ENCODE measurements at places on chromosomes 6 and 20.
A peak's percentile ranks its signal among the peaks of the same experiment; 100 is the strongest.

DNA sequence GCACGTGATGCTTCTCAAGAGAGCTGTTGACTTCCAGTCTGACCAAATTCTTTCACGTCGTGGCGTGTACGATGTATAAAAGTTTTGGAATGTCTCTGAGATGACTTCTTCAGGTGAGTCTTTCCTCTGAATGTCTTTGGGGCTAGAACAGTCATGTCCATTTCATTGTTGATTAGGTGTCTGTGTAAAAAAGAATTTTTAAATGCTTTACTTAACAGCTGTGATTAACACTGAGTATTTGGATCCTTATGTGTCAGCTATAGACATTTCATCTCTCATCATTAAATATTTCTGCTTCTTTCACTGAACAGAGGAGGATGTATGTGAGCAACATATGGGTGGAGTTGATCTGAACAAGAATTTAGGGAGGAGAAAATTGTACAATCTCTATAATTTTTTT lies 29.3 kb upstream of the KIF13A start:
- no peak for DNase-seq

DNA sequence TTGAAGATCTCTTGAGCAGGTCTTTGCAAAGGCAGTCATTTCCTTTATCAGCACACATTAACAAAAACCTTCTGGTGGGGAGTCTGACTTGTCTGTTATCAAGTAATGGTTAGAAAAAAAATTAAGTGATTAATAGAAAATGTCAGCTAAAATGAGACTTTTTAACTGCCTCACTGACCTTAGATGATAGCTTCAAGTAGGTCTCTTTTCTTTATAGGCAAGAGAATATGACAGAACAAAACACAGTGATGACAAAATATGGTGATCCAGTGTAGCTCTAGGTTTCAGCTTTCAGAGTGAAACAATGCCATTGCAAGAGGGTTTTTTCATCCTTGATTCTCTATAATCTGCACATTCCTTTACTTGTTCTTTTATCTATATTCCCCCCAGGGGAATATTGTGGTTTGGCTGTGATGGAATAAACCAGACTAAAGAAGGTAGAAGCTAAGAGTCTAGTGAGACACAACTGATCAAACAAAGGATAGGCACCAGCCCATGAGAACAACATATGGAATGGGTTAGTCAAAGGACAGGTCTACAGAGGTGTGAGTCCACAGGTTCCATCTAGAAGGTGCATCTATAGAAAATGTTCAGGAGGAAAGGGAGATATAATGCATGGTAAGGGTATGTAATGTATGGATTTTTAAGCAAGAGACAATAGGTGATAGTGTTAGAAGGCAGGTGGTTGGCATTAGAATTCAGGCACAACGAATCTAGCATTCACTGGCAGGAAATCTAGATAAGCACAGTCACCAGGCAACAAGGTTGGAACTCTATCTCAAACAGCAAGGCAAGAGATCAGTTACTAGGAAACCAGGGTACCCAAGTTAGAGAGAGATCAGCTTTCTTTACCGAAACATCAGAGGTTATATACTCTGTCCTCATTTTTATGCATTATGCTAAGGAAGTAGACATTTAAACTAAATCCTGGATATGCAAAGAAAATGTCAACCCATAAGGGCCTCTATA lies 228.9 kb upstream of the SMLR1 start:
- no peak for DNase-seq

GRCh38 chr20:286508-286907 lies 4.0 kb downstream of the C20orf96 start:
- no peak for DNase-seq

DNA sequence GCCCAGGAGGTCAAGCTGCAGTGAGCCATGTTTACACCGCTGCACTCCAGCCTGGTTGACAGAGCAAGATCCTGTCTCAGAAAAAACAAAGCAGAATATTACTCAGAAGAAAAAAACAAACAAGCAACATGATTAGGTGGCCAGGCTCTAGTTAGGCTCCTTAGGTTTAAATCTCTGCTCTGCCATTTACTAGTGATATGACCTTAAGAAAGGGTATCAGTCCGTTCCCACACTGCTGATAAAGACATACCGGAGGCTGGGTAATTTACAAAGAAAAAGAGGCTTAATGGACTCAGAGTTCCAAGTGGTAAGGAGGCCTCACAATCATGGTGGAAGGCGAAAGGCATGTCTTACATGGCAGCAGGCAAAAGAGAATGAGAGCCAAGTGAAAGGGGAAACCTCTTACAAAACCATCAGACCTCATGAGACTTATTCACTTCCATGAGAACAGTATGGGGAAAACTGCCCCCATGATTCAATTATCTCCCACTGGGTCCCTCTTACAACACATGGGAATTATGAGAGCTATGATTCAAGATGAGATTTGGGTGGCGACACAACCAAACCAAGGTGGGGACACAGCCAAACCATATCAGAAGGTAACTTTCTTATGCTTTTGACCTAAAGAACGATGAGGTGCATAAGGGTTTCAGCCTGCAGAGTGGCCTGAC lies 2.4 kb upstream of the LTV1 start:
- DNase-seq, result no peak

DNA sequence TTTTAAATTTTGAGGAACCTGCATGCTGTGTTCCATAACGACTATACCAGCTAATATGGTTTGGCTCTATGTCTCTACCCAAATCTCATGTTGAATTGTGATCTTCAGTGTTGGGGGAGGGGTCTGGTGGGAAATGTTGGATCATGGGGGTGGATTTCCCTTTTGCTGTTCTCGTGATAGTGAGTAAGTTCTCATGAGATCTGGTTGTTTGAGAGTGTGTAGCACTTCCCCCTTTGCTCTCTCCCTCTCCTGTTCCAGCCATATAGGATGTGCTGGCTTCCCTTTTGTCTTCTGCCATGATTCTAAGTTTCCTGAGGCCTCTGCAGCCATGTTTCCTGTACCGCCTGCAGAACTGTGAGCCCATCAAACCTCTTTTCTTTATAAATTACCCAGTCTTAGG lies 61.8 kb upstream of the NEDD9 start:
- no peak for DNase-seq

DNA sequence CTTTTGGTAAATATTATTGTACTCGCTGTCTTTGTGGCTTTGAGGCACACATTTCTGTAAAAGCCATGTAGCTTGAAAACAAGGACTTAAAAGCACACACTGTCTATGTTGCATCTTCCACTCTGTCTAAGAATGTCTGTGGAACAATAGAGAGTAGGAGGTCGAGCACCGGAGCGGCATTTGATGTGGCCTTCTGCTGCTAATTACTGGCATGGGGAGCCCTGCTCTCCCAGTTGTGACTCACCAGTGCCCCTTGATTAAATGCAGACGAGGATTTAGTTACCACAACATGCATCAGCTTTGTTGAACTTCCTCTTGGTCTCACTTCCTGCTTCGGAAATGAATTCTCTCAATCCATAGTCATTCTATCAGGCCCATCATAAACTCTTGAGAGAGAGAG lies 680.7 kb upstream of the SLC35B3 start:
- no peak for DNase-seq

GRCh38 chr6:56101141-56101553 lies 146.2 kb downstream of the COL21A1 start:
- DNase-seq, result no peak

DNA sequence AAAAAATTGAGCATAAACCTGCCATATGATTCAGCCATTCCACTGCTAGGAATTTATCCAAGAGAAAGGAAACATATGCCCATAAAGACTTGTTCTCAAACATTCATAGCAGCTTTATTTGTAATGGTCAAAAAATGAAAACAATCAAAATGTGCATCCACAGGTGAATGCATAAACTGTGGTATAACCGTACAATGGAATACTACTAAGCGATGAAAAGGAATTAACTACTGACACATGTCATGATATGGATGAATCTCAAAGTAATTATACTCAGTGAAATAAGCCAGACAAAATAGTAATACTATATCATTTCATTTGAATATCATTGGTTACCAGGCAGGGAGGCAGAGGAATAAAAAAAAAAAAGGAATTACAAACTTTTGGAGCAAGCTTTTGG lies 25.8 kb upstream of the BRPF3 start:
- DNase-seq, result no peak

DNA sequence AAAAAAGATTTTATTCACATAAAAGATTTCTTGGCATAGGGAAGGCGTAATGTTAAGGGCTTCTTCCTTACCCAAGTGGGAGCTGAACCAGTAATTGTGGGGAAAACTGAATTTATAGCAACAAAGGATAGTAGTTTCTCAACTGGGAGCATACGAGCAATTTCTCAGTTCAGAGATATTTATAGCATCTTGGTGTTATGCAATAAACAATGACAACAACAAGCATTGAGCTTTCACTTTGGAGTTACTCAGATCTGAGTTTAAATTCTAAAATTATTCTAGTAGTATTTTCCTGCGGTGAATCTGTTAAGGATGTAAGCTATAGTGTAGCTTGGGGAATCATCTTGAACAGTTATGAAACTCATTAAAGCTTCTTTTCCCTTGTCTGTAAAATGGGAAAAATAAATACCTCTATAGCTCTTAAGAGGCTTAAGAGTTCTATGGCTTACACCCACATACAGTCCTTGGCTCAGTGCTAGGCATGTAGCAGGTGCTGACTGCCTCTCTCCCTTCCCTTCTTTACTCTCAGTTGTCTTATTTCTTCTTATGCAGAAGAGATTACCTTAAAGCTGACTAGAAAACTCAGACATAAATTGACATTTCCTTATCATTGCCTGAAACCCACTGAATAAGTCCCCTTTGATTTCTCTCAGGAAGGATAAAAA lies 58.8 kb downstream of the SAMD5 start:
- no peak for DNase-seq

DNA sequence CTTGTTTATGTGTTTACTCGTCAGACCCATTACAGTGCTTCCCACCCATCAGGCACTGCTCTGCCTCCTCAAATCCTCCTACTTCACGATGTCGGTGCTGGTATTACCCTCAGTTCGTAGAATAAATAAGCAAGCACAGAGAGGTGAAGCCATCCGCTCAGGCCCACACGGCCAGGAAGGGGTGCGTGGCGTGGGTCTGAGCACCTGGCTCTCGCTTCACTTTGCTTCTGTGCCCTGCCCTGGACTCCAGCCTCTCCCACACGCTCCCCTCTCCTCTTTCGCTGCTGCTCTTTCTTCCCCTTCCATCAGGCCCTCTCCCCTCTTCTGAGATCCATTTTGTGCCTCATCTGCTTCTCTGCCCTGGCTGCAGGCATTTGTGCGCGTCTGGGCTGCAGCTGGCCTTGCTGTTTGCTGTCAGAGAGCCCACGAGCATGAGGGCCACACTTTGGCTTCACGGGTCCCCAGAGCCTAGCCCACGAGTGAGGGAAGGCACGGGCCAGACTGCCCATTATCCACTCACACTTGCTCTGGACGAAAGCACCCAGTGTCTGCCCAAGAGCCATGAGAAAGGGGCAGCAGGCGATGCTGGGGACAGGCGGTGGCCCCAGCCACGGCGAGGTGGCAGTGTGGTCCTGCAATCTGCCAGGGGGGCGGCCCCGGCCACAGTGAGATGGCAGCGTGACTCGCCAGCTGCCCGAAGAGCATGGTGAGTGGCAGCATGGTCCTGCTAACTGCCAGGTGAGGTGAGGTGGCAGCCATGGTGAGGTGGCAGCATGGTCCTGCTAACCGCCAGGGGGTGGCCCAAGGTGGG lies 96.2 kb upstream of the MPC1 start:
- no peak for DNase-seq

DNA sequence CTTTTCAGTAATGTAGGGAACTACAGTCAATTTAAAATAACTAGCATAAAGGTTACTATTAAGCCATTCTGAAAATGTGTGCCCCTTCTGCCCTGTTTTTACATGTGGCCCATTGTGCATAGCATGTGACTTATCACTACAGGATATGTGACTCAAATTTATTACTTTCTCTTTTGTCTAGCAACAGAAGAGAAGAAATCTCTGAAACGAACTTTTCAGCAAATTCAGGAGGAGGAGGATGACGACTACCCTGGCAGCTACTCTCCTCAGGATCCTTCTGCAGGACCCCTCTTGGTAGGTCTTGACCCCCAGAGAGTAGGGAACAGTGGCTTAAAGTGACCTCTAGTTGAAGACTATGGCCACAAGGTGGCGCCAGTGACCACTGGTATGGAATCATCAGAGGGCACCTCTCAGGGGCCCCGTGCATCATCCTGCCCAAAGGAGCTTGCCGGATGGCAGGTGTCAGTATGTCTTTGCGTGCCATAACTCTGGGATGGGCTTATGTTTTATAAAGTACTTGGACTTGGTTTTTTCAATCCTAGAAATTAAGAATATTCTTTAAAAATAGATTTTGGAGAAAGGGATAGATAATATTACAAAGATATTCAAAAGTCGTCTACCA lies 23.9 kb downstream of the RPRD1B start:
- peak; percentile 64 for DNase-seq

DNA sequence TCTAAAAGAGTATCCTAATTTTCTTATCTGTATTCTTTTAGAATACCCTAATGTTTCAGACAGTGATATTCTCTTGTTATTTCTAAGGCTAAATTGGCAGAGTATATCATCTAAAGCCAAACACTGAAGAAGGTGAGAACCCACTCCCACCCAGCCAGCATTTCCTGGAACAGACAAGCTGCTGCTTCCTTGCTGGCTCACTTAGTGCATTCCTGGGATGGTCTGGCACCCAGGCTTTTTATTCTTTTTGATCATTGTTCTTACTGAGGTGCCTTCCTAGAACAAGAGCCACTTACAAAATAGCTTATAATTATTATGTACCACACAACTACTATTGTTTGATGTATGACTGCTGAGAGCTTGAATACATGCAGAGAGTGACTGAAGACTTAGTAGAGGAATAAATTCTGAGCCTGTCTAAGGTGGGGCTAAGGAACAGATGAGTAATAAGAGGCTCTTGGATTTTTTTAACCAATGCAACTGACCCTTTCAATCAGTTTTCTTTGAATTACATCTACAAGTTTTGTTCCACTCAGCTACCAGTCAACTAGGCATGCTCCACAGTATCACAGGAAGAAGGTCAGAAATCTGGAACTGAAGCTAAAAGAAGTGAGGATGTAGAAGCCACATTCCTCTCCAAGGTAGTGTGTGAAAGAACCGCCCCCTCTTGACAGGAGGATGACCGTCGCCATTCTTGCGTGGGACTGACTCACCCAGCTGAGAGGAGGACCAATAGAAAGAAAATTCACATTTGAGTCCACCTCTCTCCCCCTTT lies 30.1 kb downstream of the PRPH2 start:
- no peak for DNase-seq

DNA sequence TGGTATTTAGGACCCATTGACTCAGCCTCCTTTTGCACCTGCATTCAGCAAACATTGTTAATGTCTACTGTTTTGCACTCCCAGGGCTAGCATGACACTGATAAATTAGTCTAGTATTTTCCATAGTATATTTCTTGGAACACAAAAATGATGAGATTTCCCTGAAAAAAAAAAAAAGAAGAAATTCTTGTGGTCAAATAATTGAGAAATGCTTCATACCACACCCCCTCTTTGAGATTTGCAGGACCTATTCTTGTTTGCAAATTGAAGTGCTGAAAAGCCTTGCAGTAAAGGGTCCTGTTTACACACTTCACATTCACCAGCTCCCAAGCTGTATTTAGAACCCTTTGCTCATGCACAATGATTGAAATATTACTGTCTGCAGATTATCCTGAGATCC lies 36.3 kb upstream of the CLIC5 start:
- DNase-seq, result no peak

GRCh38 chr20:59725476-59726280 lies 121.3 kb downstream of the PHACTR3 start:
- DNase-seq, result no peak

All from stimulated activated CD4-positive, alpha-beta T cell treated with anti-CD3 and anti-CD28 coated beads, Interleukin-12 subunit alpha, Interleukin-12 subunit beta, amount 100 ng/mL, for 24 hours (primary cell).